ENCODE measurements at places on chromosomes 2 and 18.

DNA sequence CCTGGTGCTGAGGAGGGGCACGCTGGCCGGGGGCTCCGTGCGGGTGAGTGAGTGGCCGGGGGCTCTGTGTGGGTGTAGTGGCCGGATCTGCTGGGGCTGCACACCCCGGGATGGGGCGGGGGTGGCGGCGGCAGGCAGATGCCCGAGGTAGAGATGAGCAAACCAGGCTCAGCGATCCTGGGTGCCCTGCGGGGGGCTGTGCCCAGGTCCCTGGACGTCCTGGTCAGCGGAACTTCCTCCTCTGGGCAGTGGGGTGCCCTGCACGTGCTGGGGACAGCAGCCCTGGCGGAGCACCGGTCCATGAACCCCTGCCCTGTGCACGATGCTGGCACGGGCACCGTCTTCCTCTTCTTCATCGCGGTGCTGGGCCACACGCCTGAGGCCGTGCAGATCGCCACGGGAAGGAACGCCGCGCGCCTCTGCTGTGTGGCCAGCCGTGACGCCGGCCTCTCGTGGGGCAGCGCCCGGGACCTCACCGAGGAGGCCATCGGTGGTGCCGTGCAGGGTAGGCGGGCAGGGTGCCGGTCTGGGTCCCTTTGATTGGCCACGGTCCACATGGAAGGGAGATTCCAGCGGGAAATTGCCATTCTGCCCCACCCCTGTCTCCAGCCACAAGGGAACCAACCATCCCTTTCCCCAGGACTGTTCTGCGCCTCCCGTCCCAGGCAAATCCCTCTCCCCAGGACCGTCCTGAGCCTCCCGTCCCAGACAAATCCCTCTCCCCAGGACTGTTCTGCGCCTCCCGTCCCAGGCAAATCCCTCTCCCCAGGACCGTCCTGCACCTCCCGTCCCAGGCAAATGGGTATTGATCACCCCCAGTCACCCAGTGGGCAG, 5.9 kb downstream of the NEU4 start:
- DNase-seq, result no peak

DNA sequence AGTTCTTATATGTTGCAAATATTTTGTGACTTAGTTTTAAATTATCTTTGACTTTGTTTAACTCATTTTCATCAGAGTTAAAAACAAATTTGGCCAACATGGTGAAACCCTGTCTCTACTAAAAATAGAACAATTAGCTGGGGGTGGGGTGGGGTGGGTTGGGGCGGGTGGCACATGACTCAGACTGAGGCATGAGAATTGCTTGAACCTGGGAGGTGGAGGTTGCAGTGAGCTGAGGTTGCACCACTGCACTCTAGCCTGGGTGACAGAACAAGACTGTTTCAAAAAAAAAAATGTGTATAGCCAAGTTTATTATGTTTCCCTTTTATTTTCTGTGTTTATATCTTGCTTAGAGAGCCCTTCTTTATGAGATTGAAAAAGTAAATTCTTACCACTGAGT, 14.2 kb upstream of the LIPG start:
- no peak for DNase-seq

DNA sequence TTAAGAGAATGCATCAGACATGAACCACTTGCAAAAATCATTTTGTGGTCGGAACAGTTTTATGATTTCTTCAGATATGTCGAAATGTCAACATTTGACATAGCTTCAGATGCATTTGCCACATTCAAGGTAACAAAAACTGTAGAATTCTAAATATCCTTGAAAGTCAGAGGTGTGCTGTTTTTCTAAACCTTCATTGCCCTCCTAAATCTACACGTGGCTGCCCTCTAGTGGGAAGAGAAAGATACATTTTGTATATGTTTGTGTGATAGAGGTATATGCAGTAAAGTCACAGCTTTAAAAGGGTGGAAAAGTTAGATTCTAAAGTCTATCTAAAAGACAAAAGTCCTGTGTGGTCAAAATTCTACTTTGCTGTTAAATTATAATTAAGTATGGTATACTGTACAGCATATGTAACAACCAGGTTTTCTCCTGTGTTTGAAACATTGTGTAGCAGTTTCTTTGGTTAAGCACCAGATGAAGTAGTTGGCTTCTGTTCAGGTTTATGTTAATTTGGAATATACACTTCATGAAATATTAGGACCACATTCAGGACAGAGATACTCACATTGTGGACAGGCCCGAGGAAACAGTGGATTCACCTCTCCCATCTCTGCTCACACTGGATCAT, 65.9 kb upstream of the ITM2C start:
- DNase-seq, result peak; percentile 54

DNA sequence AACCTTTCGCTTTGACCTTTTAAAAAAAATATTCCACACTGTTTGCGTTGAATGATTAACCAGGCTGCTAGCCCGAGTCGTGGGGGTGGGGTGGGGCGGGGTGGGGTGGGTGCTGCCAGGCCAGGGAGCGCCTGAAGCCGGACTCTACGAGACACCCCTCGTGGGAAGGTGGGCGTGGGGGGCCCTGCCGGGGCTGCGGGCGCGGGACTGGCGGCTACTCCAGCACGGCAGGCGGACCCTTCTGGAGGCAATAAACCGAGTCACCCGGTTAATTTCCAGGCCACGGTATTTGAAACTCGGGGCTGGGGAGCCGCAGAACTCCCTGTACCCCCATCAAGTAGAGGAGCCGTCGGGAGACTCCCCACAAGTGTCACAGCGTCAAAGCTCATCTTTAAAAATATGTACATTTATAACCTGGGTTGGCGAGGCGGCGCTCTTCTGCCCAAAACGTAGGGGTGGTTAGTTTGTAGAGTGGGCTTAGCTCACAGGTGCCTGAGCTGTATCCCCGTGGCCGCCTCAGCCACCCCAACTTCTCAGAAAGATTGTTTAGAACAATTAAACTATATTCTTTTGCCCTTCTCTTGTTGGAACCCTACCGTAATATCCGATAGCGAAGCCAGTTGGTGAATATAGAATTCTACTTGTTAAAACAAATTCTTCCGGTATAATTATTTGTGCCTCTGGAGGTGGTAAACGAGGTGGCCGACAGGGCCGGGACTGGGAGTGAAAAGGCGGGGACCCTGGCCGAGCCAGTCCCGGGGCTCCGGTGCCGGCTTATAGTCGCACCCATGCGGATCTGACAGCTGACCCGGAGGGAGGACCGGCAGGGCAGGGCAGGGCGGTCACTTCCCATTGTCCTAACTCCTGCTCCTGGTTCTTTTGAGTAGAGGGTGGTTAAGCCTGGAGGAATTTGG, 1.4 kb downstream of the B3GNT2 start:
- peak; percentile 39 for DNase-seq

- peak; percentile 44 for DNase-seq
These were observed at the start of gene TRABD2A for GRCh38 chr2:84880645-84881521. TRABD2A (minus strand) TSS chr2:84881084; CDS start chr2:84881039, 45 bp downstream.

DNA sequence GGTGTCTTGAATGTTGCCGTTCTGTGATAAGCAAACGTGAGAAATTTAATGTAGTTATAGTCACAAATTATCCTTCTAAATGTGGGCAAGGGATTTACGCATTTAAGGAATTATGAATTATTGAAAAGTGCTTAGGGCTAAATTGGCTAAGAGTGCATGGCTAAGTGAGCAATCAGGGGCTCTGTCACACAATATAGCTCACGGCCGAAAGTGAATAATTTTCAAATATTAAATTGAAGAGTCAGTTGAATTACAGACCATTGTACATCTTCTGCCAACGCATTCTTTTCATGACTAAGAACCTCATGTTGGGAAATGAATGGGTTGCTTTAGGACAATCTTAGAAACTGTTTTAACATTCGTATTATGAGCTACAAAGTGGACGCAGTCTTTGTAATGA, 1832.9 kb upstream of the LRRTM1 start:
- DNase-seq, result no peak

DNA sequence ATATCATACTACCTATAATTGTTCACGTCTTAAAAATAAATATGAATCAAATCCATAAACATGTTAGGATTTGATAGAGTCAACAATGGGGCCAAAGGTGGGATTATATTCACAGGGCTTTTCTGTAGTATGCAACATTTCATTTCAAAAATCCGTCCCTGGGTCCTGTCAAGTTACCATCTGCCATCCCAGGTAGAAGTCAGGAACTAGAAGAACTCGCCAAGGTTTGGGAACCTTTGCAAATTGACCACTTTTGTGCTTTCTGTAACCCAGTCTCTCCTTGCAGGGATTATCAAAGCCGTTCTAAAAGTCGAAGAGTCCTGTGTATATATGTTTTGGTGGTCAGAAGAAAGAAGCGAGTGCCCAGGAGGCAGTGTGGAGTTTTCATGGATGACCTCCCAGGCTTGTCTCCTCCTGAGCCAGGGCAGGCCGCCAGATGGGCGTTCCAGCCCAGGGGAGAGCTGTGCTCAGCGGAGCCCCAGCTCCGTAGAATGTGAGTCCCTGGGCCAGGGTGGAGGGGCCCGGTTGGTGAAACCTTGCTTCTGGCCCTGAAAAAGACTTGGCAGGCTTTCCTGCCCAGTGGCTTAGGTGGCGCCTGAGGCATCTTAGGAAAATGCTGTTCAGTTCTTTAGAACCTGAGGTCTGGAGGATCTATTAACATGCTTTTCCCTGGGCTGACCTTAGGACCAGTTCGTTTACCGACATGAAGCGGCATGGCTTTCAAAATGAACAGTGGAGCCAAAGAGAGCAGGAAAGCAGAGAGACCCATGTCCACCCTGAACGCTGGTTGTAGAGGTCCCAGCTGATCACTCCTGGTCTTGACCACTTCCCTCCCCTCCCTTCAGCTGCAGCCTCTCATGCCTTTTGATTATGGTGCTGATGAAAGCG, 69.2 kb downstream of the LONRF2 start:
- DNase-seq, result no peak

GRCh38 chr2:69491864-69492263, 54.6 kb upstream of the NFU1 start:
- DNase-seq, result no peak
